ENCODE measurements at places on chromosomes 7 and 10.
A peak's percentile ranks its signal among the peaks of the same experiment; 100 is the strongest.

DNA sequence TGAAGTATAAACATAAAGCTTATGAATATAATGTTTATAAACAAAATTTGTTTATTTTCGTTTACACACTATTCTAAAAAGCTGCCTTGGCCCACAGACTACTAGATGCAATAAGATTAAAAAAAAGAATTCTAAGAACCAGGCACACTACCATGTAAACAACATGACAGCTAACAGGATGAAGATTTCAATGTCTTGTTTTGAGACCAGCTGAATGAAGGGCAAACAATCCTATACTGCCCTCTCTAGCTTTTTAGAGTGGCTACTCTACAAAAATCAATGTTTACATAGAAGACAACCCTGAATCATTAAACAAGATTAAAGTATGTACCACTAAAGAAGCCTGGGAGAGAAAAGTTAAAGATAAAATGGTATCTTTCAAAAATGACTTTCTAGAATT is 38.6 kb downstream of the SLC25A40 start:
- DNase-seq: no peak

- DNase-seq: no peak
Observed at GRCh38 chr7:76049295-76049694, 1.4 kb downstream of the MDH2 start.

GRCh38 chr7:2984091-2984490 is 59.6 kb downstream of the CARD11 start:
- DNase-seq: no peak

GRCh38 chr7:158819571-158820203 is 9.6 kb downstream of the ESYT2 start:
- DNase-seq: no peak

- no peak for DNase-seq
Observed at GRCh38 chr7:130298544-130299326, 5.8 kb downstream of the CPA4 start.

DNA sequence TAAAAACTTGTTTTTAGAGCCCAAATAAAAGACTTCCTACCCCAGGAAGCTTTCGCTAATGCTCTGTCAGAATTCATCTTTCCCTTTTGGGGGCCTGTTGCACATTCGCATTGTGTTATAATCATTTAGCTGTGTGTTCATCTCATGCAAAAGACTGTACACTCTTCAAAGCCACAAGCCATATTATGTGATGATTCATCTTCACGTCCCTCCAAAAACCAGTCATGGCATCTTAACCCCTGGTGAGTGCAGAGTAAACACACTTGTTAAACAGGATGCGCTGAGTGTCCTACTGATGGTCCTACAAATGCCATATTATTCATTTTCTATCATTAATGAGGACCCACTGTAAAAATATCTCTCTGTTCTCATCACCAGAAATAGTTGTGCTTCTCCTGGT is 235.4 kb downstream of the KIAA1217 start:
- DNase-seq: no peak

- DNase-seq: no peak
Observed at GRCh38 chr10:59593768-59594167, 115.9 kb downstream of the SLC16A9 start.

- DNase-seq: no peak
Observed at GRCh38 chr10:78215645-78216044, 182.0 kb downstream of the RPS24 start.

- no peak for DNase-seq
Observed at GRCh38 chr10:113108948-113109347, 158.9 kb downstream of the TCF7L2 start.

GRCh38 chr10:5553400-5554170 is 28.8 kb downstream of the CALML3 start:
- DNase-seq: no peak

GRCh38 chr10:132225073-132225848 is 38.5 kb downstream of the DPYSL4 start:
- no peak for DNase-seq

GRCh38 chr10:74991435-74991834 is 120.0 kb upstream of the SAMD8 start:
- DNase-seq: no peak

- DNase-seq: no peak
Observed at GRCh38 chr10:49276596-49276995, 22.4 kb upstream of the C10orf71 start.

GRCh38 chr7:36747280-36748016 is 23.2 kb upstream of the AOAH start:
- no peak for DNase-seq

DNA sequence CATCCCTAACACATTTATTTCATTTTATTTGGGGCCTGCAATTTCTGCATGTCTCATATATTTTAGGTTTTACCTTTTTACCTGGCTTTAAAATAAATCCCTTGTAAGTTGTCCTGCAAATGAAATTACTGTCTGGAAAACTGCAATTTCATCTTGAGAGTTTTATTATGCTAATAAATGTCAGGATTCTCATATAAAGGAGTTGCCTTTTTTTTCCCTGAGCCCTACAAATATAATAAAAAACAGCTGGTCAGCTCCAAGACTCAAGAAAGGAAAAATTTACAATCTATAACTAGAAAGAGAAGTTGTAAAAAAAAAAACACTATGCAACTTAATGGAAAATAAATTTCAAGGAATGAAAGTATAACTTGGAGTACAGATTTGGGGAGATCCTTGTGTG is 108.7 kb downstream of the SH2D4B start:
- no peak for DNase-seq

DNA sequence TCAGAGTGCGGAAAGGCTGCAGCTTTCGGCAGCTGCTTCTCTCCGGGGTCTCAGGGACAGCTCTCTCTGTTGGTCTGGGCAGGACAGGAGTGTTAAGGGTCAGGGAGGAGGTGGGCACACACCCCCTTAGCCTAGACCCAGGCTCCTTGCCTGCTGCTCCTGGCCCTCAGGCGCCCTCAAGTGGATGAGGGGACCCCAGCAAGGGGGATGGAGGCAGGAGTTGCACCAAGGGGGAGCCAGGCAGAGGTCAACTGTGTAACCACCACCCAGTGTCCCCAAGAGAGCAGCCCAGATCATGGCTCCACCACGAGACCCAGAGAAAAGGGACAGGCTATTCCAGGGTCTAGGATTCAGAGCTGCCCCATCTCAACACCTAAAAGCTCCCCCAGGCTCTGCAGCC is 26.9 kb downstream of the SPOCK2 start:
- DNase-seq: no peak

DNA sequence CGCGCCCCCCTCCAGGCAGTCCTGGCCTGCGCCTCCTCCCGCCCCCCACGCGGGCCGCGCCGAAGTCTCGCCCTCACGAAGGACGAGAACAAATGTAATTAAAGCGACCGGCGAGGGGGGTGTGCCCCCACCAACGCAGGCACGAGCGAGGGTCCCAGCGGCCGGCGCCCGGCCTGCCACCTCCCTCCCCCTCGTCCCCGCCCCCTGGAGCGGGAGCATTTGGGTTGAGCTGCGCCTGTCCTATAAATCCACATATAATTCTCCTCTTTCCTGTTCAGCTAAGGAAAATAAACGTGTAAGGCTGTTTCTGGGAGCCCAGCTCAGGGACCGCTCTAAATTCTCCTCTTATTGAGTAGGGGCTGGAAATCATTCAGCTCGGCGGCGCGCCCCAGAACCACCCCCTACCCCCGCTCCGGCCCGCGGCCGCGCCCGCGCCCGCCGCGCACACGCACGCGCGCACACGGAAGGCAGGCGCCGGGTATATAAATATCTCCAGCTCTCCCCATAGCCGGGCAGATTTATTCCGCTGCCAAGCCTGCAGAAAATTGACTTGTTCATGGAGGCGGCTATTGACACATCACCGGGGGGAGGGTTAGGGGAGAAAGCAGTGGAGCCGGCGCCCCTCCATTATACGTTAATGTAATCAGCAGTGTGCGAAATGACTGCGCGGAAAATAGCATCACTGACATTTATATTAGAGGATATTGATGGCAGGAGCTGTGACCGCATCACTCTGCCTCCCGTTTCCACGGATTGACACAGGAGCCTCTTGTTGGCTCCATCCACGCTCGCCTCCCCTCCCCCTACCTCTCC is 61.6 kb upstream of the BTRC start:
- peak; percentile 34 for DNase-seq

- peak; percentile 88 for DNase-seq
Observed at GRCh38 chr10:125149036-125149679, 11.2 kb downstream of the CTBP2 start.

- no peak for DNase-seq
Observed at GRCh38 chr10:119205894-119206602, 1.3 kb upstream of the GRK5 start.

GRCh38 chr10:80684259-80684658 is 146.6 kb downstream of the SH2D4B start:
- no peak for DNase-seq

- DNase-seq: no peak
Observed at GRCh38 chr10:125802739-125803138, 20.3 kb downstream of the UROS start.

DNA sequence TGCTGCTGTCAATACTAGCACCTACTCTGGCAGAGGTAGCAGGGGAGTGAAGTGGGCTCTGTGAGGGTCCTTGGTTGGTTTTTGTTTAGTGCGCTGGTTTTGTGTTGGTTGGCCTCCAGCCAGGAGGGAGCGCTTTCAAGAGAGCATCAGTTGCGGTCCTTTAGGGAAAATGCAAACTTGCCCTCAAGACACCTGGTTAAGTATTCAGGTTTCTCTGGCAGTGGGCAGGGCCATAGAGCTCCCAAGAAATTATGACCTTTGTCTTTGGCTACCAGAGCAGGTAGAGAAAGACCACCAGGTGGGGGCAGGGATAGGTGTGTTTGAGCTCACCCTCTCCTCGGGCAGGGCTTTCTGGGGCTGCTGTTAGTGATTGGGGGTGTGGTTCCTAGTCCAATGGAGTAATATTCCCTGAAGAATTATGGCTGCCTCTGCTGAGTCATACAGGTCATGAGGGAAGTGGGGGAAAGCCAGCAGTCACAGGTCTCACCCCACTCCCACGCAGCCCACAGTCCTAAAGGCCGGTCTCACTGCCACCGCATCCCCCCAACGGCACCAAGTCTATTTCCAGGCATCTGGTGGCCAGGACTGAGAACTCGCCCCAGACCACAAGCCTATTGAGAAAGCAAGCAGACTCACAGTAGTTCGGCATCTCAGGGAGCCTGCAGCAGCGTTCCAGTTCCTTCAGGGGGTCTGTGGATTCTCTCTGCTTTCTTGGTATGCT is 280.5 kb downstream of the SFMBT2 start:
- no peak for DNase-seq

DNA sequence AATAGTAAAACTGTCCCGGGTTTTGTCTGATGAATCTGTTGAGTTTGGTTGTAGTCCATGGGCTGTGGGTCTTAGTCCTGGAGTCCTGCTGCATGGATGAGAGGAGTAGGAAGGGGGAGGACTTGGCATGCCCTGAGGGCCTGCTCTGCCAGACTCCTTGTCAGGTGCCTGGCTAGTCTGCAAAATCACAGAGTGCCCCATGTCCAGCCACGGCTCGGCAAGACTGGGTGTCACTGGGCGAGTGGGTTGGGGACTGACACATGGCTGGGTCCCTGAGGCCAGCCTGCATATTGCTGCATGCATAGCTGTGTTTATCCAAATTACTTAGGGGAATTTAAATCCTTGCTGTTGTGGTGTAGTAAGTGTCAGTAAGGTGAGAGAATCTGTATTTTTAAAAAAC is 9.7 kb downstream of the MINDY4 start:
- DNase-seq: no peak

GRCh38 chr10:77350711-77351119 is 286.9 kb downstream of the KCNMA1 start:
- no peak for DNase-seq

DNA sequence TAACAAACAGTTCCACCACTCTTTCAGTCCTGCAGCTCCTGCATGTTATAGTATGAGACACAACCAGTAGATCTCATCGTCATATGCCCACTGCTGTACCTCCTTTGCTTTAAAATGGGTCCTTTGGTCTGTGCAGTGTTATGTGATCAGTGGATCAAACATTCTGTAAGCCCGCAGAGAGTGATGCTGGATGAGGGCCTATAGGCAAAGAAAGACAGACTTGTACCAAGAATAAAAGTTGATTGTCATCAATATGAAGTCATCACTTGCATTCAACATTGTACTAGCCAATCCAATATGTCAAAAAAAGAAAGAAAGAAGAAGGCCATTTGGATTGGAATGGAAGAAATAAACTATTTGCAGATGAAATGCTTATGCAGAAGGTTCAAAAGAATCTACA is 79.8 kb upstream of the PHYHIPL start:
- DNase-seq: no peak

DNA sequence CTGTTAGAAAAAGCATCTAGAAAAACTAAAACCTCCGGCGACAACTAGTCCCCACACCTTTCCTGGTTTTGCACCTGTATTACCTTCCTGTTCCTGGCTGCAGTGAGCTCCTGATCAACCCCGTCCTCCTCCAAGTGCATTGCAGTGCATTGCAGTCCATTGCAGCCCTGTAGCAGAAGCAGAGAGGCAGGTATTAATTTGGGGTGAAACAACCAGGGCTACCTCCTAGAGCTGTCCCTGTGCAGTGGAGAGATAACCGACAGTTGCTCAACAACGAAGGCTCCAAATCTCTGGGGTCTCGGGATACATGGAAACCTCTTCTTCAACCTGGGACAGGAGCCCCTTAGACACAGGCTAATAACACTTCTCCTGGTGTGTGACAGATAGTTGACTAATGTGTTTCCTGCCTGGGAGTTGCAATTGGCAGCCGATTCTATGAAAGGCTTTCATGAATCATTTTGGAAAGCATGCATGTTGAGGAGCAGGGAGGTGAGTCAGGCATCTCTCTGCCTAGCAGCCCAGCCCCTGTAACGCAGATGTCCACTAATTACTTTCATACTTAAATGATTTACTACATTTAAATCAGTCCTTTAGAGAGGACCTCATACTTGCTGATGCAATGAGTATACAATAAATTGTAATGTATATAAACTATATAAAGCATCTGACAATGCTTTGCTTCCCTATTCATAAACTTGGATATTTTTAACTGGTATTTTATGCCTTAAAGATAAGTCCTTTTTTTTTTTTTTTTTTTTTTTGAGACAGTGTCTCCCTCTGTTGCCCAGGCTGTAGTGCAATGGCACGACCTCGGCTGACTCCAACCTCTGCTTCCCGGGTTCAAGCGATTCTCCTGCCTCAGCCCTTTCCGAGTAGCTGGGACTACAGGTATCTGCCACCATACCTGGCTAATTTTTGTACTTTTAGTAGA is 59.0 kb downstream of the PRR15 start:
- no peak for DNase-seq

GRCh38 chr7:150357270-150357669 is 11.4 kb upstream of the REPIN1 start:
- DNase-seq: no peak

- DNase-seq: no peak
Observed at GRCh38 chr10:17385066-17385465, 69.3 kb downstream of the ST8SIA6 start.

DNA sequence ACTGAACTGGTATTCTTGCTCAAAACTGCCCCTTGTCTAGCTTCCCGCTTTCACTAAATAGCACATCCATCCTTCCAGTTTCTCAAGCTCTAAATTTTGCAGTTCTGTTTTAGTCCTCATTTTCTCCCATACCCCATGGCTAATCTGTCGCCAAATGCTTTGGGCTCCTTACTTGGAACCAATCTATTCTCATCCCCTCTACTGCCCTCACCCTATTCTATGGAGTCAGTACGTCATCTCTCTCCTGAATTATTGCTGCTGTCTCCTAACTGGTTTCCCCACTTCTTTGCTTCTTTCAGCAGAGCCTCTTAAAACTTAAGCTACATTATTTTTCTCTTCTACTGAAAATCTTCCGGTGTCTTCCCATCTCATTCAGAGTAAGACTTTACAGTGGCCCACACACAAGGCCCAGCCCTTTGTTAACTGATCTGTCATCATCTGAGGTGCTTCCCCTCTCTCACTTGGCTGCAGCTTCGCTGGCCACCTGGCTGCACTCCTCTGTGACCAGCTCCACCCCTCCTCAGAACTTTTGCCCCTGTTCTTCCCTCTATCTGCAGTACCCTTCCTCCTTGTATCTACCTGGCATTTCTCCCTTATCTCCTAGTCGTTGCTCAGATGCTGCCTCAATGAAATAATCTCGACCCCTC is 9.9 kb downstream of the STARD3NL start:
- DNase-seq: no peak
